NCI-H187 (cell line): ENCODE measurements at places on chromosomes 6 and 20.

DNA sequence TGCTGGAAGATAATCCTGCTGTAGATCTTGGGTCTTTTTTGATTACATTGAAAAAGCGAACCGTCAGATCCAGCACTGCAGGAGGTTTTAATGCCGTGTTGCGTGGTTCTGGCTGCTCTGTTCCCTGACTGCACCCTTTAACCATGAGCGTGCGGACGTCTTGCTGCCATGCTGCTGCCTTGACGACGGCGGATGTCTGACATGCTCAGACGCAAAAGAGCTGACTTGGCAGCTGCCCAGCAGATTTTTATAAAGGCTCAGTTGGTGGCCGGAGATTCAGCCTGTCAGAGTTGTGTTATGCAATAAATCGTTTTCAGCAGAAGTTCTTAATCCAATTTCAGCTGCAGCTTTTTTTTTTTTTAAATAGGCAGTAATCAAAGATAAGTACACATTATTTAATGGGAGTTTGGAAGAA, 119.4 kb downstream of the JARID2 start:
- peak; percentile 33 for DNase-seq

- no peak for DNase-seq
Observed at GRCh38 chr6:30399390-30400058, 54.6 kb downstream of the RPP21 start.

- no peak for DNase-seq
Observed at GRCh38 chr6:38182426-38182825, 362.9 kb downstream of the ZFAND3 start.

GRCh38 chr6:109508166-109508860, 25.3 kb upstream of the ZBTB24 start:
- no peak for DNase-seq
